Stimulated activated CD4-positive, alpha-beta T cell treated with anti-CD3 and anti-CD28 coated beads, Interleukin-2, amount 100 ng/mL, for 48 hours (primary cell): ENCODE measurements at places on chromosomes 4 and X.

DNA sequence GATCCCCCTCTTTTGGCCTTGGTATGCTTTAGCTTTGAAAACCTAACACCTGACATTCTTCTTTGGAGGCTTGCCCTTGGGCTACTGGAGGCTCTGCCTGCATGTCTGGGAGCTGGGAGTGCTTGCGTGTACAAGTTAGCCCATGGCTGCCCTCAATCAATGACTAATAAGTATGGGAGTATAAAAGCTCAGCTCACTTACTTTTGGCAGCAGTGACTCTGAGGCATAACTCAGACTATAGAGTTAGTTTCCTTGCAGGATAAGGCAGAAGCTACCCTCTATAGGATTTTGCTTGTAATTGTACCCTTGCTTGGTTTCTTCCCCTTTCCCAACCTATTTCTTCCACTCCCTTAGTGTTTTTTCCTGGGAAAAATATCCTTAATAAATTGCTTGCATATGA is 247.9 kb downstream of the PPP1R2C start:
- no peak for DNase-seq

GRCh38 chr4:174713181-174713580 is 115.9 kb downstream of the GLRA3 start:
- DNase-seq: no peak

- no peak for DNase-seq
Observed at GRCh38 chrX:153608806-153609205, 9.9 kb upstream of the CCNQ start.

DNA sequence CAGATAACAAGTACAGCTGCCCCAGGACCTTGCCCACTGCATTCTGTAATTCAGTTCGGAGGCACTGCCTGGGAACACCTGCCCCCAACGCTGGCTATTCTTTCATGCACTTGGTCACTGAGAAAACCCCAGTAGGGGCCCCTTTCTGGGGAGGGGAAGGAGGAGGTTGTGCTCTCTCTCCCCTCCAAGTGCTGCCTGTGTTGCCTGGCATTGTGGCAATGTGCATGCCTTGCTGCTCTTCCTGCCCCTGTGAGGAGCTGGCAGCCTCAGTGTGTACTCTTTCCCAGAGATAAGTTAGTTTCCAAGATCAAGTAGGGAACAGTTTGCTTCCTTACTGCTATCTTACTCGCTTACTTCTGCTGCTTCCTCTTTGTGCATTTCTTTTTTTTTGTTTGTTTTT is 90.8 kb downstream of the AASDH start:
- DNase-seq: no peak

GRCh38 chr4:38979511-38980230 is 52.5 kb downstream of the TMEM156 start:
- no peak for DNase-seq

DNA sequence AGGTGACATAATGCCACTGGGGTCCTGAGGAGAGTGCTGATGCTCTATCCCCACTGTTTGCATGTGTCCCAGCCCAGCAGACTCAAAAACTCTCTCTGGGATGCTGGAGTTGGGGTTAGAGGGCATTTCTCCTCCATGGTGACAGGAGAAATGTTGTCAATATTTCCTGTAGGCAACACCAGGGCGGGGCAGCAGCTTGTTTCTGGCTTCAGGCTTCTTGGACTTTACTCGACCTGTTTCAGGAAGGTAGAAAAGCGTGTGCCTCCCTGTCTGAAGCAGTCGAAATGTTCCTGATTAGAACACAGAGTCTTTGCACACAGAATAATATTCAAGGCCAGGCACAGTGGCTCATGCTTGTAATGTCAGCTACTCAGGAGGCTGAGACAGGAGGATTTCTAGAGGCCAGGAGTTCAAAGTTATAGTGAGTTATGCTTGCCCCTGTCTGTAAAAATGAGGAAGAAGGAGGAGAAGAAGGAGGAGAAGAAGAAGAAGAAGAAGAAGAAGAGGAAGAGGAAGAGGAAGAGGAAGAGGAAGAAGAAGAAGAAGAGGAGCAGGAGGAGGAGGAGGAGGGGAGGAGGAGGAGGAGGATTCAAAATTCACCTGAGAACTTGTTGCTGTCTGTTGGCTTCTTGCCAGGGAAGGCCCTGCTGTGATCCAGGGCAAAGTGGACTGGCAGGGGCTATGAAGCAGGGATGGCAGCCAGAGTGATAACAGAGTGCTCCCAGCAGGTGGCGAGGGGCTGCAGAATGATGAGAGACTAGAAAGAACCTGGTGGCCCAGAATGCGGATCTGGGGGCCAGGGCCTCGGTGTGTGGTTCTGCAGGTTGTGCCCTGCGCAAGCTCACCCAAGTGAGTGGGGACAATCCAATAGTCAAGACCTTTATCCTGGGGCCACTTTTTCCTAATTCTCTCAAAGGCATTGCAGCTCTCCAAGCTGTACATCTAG is 82.9 kb downstream of the RTL5 start:
- no peak for DNase-seq

DNA sequence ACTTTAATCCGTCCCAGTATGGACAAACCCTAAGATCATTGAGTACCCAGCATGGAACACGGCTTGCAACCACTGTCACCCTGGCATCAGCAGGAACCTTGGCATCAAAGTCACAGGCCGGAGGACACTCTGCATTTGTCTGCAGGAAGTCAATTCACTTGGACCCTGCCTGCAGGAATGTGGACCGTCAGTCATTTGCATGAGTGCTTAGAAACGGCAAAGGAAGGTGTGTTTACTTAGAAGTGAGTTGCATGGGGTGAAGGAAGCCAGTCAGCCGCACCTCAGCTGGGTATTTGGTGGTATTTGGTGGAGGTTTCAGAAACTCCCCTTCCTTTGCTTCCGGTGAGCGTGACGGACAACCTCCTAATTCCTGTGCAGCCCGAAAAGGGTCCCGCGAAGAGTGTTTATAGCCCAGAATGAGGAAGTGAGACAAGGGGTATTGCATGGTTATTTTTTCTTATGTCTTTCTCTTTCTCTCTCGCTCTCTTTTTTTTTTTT is 15.5 kb downstream of the P2RY8 start:
- DNase-seq: peak; percentile 46

GRCh38 chr4:166257276-166257675 is 384.2 kb downstream of the TLL1 start:
- DNase-seq: no peak

GRCh38 chrX:56503941-56504673 is 59.3 kb upstream of the UBQLN2 start:
- DNase-seq: no peak

DNA sequence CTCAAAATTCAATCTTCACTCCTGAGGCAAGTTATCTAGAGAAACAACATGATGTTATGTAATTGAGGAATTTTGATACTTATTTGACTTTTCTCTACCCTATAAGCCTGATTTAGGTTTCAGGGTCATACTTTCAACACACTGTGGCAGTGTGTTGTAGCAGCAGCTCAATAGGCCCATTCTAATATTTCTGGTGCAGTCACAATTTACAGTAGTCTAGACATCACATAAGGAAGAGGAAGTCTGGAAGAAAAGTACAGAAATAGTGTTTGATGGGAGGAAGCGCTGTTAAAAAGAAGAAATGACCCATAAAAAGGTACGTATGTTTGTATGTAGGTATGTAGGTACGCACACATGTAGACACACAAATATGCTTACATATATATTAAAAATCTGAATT is 194.3 kb downstream of the ARHGAP24 start:
- no peak for DNase-seq

GRCh38 chr4:108008721-108009120 is 19.0 kb downstream of the HADH start:
- no peak for DNase-seq
